Left renal pelvis (tissue), 4 donors: ENCODE measurements at places on chromosomes 13 and 19.

DNA sequence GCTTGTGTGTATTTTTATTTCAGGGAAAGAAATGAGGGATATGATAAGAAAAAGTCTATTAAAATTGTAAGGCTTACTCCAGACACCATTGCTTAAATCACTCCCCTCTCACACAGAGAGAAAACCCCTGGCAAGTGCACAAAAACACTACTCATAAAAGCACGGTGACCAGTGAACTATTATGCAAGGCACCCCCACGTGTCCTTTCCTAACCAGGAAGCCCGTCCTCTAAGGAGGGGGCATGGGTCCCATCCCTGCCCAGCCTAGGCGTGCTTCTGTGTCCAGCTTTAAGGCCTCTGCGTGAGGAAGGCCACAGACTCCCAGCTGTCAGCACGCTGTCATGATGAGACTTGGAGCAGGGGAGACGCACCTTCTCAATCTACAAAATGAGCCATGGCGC is 83.5 kb downstream of the SLC7A1 start:
- no peak for DNase-seq

- no peak for DNase-seq
These were observed 11.3 kb upstream of the PLA2G4C start for GRCh38 chr19:48121909-48122371.

DNA sequence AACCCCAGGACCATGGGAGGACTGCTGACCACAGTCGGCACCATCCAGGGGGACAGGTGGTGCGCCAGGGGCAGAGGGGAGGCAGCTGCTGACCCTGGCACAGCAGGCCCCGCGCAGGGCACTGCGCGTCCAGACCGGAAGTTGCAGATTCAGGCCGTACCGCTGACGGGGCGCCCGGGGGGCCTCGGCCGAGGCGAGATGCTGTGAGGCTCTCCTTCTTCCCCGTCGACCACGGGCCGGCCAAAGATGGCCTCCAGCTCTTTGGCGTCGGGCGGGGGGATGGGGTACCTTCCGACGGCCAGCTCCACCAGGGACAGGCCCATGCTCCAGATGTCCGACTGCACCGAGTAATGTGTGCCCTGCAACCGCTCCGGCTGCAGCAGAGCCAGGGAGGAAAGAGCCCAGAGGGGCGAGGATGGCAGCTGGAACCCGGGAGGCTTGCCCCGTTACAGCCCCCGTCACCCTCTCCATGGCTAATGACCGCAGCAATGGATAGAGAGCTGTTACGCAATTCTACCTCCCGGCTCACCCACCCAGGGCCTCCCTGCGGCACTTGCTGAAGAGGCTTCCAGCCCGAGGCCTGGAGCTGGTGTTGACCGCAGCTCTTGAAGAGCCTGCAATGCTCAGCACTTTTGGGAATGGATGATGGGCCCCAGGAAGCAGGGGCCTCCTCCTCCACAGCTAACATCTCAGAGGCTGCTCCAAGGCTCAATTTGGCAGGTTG is 24.7 kb downstream of the MAP2K2 start:
- DNase-seq = no peak

- DNase-seq = no peak
These were observed 62.0 kb upstream of the PDCD5 start for GRCh38 chr19:32519023-32519422.

- DNase-seq = no peak
These were observed 154.7 kb upstream of the SGCG start for GRCh38 chr13:23025864-23026608.

GRCh38 chr19:15563931-15564330 is 51.1 kb upstream of the CYP4F8 start:
- DNase-seq = no peak

DNA sequence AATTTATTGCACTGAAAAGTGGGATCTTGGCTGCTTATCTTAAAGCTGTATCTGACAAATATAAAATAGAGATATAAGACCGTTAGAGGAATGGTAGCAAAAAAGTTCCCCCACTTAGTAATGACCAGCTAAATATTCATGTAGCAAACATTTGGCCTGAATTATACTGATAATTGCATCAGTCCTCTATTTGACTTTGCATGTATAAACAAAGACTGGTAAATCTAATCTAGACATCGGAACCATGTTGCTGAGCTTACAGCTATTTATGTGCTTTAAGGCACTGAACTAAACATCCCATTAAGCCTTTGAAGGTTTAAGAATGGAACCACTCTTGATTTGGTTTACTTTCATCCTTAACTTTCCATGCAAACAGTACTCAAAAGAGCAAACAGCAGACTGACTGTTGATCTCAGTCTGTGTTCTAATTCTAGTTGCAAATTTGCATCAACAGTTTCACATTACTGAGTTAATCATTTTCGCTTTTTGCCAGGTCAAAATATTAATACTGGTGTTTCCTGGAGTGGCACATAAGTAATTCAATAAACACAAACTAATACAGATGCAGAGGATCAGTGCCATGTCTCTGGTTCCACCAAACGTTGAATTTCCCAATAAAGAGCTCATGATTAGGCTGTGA is 203.5 kb upstream of the HTR2A start:
- no peak for DNase-seq

- no peak for DNase-seq
These were observed 39.9 kb downstream of the SIGLEC7 start for GRCh38 chr19:51181913-51182419.

DNA sequence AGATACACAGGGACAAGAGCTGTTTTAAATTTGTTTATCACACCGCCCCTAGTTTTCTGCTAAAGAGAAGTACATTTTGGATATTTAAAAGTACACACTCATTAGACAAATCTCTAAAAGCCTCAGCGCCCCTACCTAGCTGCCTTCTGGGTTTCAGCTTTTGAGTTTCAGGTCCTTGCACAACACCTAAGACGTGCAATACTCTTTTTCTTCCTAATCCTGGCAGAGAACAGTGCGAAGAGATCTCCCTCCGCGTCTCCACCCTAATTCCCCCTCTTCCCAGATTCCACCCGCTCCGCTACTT is 421 bp upstream of the KLF5 start:
- no peak for DNase-seq

DNA sequence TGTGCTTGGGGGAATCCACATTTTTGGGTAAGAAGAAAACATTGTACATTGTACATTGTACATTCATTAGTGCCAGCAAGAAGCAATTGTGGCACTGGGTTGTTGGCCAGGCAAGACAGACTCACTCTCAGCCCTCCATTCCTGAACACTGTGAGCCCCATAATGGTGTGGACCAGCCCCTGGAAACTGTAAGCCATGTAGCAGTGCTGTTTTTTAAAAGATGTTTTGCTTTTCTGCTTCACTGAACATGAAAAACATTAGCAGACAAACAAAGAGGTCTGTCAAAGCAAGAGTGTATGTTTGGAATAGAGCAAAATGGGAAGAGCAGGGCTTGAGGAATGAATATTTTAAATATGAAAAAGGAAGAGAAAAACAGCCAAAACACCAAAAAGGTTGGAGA is 39.1 kb upstream of the IL17D start:
- DNase-seq = no peak

DNA sequence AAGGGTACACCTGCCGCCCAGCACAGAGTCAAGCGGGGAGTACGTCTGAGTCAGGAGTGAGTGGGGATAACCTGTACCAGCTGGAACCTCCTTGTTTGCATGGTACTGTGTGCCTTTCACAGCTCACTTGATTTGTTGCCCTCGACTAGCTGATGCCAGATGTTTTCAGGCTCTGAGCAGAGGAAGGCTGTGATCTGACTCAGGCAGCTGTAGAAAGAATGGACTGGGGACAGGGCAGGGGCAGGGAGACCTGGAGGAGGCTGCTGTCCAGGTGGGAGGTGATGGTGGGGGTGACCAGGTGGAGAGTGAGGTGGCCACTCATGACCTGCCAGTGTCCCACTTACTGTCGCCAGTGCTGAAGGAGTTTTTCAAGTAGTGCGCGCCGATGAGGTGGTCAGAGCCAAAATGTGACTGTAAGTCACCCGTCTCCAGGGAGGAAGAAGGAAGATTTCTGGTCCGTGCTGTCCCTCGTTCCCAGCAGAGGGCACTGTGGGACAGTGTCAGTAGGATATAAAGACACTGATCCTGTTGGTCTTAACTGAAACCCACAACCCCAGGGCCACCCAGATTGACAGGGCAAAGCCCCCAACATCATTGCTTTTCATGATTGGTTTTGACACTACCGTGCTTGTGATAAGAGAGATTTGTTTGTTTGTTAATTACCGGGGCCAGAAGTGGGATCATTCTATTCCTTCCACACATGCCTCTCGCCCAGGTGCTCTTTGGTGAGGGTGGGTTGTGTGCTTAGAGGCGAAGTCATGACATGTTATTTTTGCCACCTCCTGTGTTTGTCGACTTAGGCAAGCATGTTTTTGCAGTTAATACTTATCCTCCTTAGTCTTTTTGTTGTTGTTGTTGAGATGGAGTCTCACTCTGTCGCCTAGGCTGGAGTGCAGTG is 128.4 kb downstream of the DPF1 start:
- DNase-seq = peak; percentile 47

DNA sequence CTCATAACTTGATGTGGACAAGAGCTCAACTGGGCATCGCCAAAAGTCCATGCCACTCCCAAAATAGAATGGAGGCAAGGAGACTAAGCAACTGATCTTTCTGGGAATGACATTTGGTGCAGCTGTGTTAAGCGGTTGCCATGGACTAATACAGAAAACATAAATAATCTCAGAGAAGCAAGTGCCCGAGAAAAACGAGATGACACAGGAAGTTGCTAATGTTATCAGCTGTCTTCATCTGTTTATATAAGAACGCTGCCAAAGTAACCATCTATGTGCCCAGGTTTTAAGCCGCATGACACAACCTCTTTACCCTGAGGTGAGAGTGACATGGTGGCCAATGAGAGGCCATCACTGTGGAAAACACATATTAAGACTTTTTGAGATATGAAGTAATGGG is 54.9 kb upstream of the SACS start:
- no peak for DNase-seq

DNA sequence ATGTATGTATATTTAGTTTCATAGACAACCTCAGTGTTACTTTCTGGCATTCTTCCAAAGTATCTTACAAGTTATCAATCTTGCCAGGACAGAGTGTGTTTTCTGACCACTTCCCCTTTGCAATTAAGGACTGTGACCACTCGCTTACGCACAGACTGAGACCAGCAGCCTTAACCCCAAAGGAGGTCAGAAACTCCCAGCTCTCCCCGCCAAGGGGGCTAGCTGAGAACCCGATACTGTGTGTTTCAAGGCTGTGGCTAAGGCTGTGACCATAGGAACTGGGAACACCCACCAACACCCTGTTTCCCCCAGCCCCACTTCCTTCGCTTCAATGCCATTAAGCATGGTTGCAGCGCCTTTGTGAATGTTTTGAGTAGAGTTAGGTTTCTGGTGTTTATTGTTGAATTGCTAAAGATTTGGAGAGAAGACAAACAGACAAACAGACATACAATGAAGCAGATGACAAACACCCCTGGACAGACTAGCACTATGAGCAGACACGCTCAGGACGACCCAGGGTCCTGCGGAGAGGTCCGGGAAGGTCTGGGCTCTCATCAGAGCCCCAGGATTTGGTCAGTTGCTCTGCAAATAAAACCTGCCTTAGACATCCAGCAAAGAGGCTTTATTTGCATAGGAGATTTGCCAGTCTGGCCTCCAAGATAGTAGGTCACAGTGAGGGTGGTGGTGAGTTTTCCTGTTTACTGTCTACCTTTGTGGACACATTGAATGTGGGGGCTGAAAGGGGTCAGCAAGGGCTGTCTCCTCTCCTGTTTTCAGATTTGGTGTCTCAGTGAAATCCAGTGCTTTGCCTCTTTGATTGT is 25.0 kb upstream of the TNFSF11 start:
- DNase-seq = peak; percentile 3

DNA sequence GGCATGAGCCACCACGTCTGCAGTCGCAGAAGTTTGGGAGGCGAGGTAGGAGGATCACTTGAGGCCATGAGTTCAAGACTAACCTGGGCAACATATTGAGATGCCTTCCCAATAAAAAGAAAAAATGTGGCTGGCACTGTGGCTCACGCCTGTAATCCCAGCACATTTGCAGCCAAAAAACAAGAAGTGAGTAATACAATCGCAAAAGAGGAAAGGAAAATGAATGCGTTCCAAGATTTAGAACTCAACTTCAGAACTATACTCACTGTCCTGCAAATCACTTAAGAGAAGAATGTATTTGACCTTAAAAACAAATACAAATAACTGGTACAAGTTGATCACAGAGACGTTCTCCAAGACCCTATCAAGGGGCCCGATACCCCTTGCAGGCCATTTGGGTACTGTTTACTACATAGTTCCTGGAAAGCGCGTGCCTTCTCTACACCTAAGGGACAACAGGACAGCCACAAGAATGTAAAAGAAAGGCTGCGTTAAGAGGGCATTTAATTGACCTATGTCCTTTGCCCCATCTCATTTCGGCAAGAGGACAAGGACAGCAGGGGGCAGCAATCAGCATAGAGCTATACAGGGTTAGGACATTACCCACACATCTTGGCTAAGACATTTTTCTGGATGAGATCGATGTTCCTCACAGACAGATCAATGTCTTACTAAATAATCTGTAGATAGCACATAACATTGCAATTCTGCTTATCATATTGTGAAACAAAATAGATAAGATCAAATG is 41.3 kb downstream of the FLT3 start:
- DNase-seq = no peak

GRCh38 chr13:30332456-30333143 is 25.2 kb upstream of the KATNAL1 start:
- DNase-seq = no peak

GRCh38 chr13:98150832-98151479 is 8.1 kb downstream of the FARP1 start:
- DNase-seq = no peak

- no peak for DNase-seq
These were observed 4.8 kb downstream of the GYS1 start for GRCh38 chr19:48988286-48988685.

- DNase-seq = no peak
These were observed 31.5 kb upstream of the TPT1 start for GRCh38 chr13:45372189-45373161.

GRCh38 chr13:48316826-48317510 is 13.4 kb downstream of the RB1 start:
- no peak for DNase-seq

- DNase-seq = no peak
These were observed 4.9 kb downstream of the TMED1 start for GRCh38 chr19:10830931-10831779.

DNA sequence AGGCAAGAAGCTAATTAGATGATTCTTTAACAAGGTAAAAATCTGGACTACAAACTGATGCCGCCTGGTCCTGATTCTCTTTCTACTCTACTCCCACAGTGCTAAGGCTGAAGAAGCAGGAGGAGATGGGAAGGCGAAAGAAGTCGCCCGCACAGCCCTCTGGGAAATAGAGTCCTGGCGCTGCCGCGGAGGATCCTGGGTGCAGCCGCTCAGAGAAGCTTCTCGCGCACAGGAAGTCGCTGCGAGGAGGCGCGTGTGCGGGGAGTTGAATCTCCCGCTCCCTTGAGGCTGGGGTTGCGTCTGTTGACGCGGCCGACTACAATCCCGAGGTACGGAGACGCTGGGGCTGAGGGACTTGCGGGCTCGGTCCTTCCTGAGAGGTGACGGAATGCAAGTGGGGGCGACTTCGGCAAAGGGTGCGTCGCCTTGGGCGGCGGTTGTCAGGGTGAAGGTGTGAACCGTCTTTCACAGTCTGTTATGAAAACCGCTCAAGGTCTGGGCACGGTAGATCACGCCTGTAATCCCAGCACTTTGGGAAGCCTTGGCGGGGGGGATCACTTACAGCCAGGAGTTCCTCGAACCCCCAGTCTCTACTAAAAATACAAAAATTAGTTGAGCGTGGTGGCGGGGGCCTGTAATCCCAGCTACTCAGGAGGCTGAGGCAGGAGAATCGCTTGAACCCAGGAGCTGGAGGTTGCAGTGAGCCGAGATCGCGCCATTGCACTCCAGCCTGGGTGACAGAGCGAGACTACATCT is at the start of gene ZNF473:
TSS of gene ZNF473 (plus strand) at position 212 of the 756 bp plus-strand sequence. CDS start 5,078 bp downstream, outside the sequence.
- DNase-seq = no peak
